ENCODE measurements at places on chromosomes 5 and 9.
A peak's percentile ranks its signal among the peaks of the same experiment; 100 is the strongest.

DNA sequence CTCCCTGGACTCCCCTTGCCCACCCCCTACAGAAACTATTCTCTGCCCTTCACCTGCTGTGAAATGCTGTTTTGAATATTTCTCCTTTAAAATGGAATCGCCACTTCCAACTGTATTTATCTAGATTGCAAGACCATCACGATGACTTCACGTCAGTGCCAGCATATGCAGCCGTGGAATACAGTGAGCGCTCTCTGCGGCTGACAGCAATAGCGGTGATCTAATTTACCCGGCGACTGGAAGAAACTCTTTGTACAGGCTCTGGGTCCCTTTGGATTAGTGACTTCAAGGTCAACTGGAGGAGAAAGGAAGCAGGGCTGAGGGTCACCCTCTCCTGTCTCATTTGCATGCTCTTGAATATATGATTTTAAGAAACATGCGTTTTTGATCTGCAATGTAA lies 192.0 kb downstream of the IRX1 start:
- no peak for DNase-seq

- no peak for DNase-seq
Measured at GRCh38 chr5:128949847-128950546, 15.3 kb upstream of the SLC27A6 start.

- DNase-seq = no peak
Measured at GRCh38 chr5:158434749-158435148, 575.8 kb upstream of the CLINT1 start.

DNA sequence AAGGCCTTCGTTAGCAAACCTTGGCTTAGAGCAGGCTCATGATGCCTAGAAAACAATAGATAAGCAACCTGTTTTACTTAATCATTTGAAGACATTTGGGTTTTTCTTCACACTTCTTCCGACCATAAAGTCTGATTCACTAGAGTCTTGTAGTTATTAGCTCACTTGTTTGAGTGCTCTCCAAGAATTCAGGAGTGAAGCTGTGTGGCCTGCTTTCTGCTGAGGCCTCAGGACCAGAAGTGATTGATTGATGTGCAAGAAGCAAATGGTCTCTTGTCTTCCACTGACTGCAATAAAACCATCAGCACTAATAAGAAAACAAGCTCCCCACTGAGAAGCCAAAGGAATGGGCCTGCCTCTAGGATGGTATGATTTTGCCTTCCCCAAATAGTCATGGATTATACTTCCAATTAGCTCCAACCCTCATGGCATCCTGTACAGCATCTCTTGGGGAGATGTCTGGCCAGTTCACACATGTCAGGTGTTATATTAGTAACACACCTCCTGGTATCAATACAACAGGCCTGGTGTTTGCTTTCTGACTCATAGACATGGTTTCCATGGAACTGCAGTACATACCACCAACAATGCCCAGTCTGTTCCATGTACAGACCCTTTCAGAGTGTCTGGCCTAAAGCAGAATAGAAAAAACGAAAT lies 317.6 kb downstream of the CWC27 start:
- no peak for DNase-seq

- DNase-seq = no peak
Measured at GRCh38 chr9:91698266-91698665, 251.8 kb downstream of the ROR2 start.

DNA sequence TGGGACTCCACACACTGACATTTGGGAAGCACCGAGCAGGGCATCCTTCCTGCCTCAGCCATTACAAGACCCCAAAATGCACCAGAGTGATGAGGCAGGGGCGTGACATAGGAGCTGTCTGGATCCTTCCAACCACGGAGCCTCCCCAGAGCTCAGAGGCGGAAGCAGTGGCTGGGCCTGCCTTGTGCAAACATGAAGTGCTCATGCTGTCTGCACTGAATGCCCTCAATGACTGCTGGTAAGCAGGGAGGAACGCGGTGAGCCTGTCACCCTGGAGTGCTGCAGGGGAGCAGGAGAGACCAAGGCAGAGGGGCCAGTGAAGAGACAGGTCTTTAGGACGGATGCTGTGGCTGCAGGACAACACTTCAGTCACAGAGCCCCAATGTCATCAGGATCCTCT lies 60.2 kb upstream of the HRH2 start:
- DNase-seq = no peak

- no peak for DNase-seq
Measured at GRCh38 chr5:173505634-173506033, 110.8 kb downstream of the BOD1 start.

DNA sequence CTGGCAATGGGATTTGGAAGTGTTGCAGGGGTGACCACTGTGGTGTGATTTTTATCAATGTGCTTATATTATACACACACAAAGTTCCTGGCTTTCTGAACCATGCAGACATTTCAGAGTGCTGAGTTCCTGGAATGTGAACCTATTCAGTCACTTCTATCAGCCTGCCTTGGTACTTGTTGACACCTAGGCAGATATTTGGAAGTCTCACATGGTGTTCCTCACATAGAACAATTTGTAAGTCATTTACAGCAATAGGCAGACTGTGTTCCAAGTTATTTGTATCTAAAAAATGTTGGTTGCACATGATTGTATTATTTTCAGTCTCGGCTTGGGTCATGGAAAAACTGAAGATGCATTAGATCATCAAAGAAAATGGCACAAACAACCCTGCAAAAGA lies 182.2 kb downstream of the SREK1 start:
- DNase-seq = no peak

GRCh38 chr5:115577741-115578140 lies 24.5 kb downstream of the TICAM2 start:
- no peak for DNase-seq

DNA sequence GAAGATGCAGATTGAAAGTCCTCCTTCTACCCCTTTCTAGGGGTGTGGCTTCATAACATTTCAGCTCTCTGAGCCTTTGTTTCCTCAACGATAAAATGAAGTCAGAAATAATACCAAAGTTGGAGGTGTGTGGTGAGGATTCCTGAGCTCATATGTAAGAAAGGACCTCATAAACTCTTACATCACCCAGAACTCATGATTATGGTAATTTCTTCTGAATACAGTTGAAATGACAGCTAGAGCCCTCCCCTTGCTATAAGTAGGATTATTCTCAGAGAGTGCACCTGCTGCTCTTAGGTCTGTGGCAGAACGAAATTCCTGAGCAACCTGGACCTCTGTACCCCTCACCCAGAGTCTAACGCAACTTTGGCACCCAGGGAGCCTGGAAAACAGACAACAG lies 291.4 kb upstream of the KLF4 start:
- no peak for DNase-seq

DNA sequence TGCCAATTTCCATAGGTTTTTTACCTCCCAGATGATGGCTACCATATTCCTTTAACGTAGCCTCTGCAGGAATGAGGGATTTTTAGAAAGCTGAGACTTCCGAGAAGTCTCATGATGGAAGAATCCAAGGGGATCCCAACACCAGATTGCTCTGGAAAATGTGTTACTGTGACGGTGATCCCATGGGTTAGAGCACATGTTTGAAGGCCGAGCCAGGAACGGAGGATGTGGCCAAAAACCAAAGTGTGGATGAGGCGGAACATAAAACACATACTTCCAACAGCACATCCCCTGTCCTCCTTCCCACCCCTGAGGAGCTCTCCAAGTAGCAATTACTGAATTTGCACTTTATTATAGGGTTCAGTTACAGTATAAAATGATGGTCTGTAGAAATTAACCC lies 82.6 kb downstream of the GPR21 start:
- no peak for DNase-seq

GRCh38 chr5:34022121-34022705 lies 14.4 kb upstream of the AMACR start:
- no peak for DNase-seq

DNA sequence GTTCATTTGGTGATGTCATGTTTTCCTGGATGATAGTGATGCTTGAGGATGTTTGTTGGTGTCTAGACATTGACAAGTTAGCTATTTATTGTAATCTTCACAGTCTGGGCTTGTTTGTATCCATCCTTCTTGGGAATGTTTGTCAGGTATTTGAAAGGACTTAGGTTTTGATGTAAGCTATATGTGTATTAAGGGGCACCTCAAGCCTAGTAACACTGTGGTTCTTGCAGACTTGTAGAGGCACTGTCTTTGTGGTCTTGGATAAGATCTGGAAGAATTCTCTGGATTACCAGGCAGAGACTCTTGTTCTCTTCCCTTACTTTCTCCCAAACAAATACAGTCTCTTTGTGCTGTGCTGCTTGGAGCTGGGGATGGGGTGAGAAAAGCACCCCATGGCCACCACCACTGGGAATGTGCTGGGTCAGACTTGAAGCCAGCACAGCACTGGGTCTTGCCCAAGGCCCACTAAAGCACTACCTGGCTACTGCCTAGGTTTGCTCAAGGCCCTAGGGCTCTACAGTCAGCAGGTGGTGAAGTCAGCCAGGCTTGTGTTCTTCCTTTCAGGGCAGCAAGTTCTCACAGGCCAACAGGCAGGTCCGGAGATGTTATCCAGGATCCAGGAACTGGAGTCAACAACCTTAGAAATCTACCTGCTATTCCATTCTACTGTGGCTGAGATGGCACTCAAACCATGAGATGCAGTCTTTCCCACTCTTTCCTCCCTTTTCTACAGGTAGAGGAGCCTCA lies 49.3 kb upstream of the GNA14 start:
- no peak for DNase-seq

- DNase-seq = peak; percentile 68
Measured at GRCh38 chr9:71249729-71250317, 128.4 kb upstream of the TRPM3 start.

- no peak for DNase-seq
Measured at GRCh38 chr9:93822229-93822628, 132.9 kb downstream of the BARX1 start.

DNA sequence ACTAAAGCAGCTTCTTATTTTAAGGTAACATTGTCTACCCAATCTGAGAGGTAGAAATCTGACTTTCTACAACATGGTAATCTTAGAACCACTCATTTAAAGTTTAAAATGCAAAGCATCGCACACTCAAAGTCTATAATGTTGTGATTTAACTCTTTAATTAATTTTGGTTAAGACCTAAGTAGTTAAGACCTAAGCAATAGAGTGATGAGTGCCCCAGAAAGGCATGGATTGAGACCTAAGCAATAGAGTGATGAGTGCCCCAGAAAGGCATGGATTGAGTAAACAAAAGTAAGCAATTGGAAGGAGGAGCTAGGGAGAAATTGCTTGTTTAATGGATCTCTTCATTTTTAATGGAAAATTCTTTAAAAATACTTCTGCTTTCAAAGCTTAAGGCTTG lies 86.8 kb downstream of the NLN start:
- no peak for DNase-seq

GRCh38 chr5:152547202-152547601 lies 142.1 kb upstream of the NMUR2 start:
- no peak for DNase-seq

DNA sequence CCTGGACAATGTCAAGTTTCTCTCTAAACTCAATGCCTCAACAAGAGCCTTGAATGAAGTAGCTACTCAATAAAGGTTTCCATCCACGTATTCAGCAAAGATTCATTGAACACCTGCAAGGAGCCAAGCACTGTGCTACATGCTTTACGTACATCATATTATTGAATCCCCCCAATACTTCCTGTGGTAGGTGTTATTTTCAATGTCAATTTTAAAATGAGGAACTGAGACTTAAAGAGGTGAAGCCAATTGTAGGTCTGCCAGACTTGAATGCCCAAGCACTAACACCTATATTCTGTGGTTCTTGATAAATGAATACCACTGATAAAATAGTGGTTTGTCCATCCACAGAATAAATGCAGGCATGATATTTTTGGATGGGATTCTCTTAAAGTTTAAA lies 162.3 kb downstream of the DRD1 start:
- no peak for DNase-seq

DNA sequence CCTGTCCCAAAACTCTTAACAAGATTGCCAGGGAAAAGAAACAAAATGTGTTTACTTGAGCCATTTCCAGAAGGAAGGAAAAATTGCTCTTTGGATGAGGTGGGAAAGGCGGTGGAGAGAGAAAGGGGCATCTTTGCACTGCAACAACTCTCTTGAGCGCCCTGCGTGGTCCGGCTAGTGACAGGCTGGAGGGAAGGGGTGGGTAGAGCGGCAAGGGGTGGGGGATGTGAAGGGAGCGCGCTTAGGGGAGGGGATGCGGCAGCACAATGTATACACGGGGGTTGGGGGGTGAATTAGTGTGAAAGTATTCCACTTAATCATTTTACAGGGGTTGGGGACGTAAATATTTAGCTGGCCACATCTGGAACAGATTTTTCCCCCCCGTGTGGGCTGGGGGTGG lies 1.3 kb downstream of the FGF10 start:
- DNase-seq = no peak

GRCh38 chr9:84230355-84231145 lies 110.0 kb downstream of the SLC28A3 start:
- DNase-seq = no peak

DNA sequence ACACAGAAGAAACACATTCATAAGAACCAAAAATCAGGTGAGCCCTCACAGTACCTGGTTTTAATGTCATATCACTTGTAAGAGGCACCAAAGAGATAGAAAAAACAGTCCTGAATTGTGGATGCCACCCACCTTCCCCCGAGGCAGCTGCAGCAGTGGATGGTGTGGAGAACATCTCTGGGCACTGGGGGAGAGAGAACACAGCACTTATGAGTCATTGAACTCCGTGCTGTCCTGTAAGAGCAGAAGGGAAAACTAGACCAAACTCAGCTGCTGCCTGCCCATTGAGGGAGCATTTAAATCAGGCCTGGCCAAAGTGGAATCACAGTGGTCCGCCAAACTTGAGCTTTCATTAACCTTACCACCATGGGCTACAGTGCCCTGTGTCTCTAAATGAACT lies 296.2 kb downstream of the SPATA31D1 start:
- DNase-seq = no peak

DNA sequence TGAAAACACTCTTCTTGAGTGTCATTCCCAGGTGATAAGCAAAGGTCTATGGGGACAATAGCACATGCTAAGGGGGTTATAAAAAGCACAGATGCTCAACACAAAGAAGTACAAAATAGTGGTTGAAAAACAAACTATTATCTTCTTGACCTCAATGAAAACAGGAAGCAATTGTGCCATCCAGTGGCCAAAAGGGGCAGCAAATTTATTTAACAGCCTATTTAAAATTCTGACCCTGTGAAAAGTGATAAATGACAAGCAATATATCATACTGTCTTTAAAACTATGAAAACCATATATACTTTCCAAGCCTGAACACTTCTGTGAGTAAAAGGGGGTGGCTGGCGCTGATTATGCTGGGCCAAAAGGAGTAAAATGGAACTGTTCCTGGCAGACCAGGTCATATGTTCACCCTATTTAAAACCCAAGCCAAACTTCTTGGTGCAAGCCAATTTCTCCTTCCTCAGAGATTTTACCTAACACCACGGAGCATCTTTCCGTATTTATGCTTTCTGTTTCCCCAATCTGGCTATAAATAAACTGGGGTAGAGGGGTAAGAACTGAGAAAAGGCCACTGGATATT lies 29.7 kb downstream of the TEX10 start:
- peak; percentile 53 for DNase-seq

Data from COR-L47 (cell line).